ENCODE measurements at places on chromosomes 4 and X. TPM values are rescaled to one million over a fixed set of nuclear protein-coding genes. Genes with fewer than 3 reads are reported as not detected.

NKX1-1 gene
- total RNA-seq, result not detected

ADH7 gene
- not detected for total RNA-seq

NPY5R gene
- total RNA-seq, result not detected

DNA sequence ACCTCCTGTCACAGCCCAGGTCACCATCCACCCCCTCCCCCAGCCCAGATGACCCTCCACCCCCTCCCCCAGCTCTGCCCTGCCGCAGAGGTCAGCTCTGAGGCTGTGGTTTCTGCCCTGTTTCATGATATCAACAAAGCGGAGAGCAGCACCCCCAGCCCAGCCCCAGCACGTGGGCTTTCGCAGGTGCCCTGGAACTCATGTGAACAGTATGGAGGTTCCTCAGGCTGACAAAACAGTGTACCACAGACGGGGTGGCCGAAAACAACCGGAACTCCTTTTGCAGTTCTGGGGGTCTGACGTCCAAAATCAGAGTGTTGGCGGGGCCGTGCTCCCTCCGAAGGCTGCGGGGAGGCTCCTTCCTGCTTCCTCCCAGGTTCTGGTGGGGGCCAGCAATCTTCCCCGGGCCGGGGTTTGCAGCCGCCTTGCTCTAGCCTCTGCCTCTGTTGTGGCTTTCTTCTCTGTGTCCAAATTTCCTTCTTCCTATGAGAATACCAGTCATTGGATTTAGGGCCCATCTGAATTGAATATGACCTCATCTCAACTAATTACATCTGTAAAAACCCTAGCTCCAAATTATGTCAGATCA lies 7.9 kb upstream of the PSAPL1 start:
- DNase-seq, result no peak

DNA sequence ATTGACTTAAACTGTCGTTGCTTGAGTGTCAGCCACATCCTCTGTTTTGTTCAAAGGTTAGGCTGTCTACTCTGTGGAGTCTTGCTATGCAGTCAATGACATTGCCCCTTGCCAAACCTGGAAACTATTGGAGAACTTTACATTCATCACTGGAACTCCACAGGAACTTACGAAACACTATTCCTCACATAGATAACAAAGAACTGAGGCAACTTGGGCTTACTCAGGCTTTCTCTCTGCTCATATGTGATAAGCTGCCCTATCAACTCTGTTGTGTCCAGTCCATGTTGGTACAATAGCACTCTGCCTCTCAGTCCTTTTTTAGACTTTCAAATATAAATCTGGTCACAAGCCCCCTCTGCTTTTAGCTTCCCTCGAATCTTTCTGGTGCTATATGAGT lies 9.4 kb downstream of the NPY5R start:
- DNase-seq, result no peak

- DNase-seq, result no peak
Observed at GRCh38 chr4:47215759-47216158, 184.4 kb downstream of the GABRB1 start.

- no peak for DNase-seq
Observed at GRCh38 chrX:53255738-53256191, 25.6 kb downstream of the IQSEC2 start.

- no peak for DNase-seq
Observed at GRCh38 chrX:53494436-53494835, 60.3 kb upstream of the HSD17B10 start.

Measured in pulmonary artery endothelial cell (primary cell).